MCF 10A (cell line): ENCODE measurements at places on chromosomes 7 and 10.
A peak's percentile ranks its signal among the peaks of the same experiment; 100 is the strongest.

DNA sequence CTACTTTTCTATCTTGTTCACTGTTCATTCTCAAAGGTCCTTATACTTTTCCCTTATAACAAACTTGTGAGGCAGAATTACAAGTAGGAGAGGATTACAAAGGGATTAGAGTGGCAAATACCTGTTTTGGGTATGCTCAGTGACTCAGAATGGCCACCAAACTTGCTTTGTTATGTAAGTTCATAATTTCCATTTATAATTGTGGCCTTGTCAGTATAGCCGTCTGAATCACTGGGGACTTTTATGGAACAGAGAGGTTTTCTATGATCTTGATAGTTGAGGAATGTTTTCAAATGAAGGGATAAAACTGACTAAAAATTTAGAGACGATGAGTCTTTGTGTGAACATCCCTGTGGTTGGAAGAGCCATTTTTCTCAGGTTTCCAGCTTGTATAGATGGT, 116.2 kb downstream of the SND1 start:
- no peak for DNase-seq

DNA sequence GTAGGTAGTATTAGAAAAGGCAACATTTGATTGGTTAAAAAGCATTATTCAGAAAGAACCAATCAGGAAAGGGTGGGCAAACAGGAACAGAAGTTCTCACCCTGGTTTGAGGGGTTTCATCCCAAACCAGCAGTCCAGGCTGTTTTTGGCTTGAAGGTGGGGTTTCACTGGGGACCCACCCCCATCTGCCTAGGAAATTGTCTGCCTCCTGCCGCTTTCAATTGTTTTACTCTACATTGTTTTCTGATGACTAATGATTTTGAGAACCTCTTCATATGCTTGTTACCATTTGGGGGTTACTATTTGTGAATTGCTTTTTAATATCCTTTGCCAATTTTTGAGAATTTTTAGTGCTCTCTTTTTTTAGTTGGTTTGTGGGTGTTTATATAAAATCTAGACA, 3.3 kb upstream of the PCBD1 start:
- no peak for DNase-seq

GRCh38 chr10:112394475-112394875, 20.6 kb downstream of the ACSL5 start:
- no peak for DNase-seq

- DNase-seq: no peak
Observed at GRCh38 chr10:7906128-7906527, 87.8 kb downstream of the TAF3 start.

DNA sequence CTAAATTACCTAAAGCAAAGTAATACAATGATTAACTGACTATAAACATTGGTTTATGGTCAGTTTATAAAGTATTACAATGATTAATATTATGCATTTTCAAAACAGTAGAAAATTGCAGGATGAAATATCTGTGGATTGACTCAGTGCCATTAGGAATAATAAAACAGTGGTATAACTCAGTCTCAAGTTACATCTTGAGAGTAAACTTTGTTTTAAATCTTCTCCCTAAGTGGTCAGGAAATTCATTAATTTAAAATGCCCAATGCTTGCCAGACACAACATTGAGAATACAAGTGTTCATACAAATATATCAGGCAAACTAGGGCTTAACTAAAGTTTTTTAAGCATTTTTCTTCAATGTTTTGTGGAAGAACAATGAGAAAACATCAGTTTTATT, 257.8 kb downstream of the ETV1 start:
- no peak for DNase-seq

GRCh38 chr10:97188261-97188711, 2.5 kb upstream of the SLIT1 start:
- no peak for DNase-seq

- no peak for DNase-seq
Observed at GRCh38 chr7:128399991-128400390, 9.8 kb downstream of the IMPDH1 start.

- peak; percentile 17 for DNase-seq
Observed at GRCh38 chr10:123636598-123637325, 29.4 kb upstream of the GPR26 start.

DNA sequence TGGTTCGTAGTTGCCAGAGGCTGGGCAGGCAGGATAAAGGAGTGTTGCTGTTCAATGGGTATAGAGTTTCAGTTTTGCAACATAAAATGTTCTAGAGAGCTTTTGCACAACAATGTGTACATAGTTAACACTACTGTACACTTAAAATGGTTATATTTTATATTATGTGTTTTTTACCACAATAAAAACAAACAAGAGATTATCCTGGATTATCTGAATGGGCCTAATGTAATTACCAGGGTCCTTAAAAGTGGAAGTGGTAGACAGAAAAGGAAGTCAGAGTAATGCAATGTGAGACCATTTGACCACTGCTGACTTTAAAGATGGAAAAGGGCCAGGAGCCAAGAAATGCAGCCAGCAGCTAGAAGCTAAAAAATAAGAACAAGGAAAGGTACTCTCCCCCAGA, 159.7 kb downstream of the SGMS1 start:
- no peak for DNase-seq

DNA sequence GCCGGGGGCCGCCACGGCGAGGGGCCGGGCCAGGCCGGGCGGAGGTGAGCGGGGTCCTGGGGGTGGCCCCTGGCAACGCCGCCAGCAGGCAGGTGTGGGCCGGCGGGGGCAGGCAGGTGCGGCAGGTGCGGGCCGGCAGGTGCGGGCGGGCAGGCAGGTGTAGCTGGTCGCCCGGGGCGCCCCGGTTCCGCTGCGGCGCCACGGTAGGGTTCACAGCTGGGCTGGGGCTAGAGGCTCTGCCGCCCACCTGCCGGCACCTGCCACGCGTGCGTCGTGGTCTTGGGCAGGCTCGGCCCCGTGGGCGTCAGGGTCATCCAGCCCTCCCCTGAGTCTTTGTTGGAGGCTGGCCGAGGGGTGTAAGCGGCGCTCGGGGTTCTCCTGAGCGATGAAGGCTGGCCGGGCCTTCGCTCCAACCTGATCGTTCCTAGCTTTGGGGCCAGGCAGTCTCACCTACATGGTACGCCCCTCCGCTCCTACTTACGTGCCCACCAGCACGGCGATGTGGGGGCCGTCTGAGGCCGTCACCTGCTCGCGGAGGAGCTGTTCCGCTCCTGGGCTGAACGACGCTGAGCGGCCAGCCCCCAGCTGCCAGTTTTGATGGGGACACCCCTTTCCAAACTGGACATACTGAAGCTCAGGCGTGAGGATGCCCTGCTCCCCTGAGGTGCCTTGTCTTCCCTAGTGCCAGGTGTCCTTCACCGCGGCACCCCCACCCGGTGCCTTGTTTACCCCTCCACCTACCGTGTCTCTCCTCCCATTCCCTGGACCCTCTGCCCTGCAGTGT, 493 bp downstream of the ZMIZ2 start:
- no peak for DNase-seq

GRCh38 chr10:115939101-115939854, 333.7 kb downstream of the GFRA1 start:
- DNase-seq: no peak

DNA sequence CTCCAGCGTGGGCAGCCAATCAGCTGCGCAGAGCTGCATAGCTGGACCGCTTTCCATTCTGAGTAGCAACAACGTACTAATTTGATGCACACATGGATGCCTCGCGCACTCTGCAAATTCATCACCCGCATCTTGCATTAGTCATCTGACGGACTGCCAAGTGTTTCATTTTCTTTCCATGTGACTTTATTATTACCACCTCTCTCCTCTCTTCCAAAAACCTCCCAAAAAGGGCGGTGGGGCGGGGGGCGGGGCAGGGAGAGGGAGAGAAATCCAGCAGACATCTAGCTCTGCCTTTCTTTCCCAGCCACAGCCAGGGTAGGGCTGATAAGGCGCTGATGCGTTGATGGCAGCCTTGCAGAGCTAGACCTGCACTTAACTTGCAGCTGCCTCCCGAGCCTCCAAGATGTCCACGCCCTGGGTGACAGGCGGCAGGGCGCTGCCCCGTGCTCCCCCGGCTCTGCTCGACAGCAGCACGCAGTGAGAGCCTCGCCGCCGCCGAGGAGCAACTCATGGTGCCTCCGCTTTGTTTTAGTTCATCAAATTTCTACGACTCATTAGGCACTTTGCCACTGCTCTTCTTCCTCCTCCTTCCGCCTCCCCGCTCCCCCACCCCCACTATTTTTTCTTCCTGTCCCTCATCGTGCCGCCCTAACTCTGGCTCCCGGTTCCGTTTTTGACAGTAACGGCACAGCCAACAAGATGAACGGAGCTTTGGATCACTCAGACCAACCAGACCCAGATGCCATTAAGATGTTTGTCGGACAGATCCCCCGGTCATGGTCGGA, 147.3 kb downstream of the CELF2 start:
- peak; percentile 67 for DNase-seq

- DNase-seq: no peak
Observed at GRCh38 chr7:129388333-129389098, 45.7 kb upstream of the STRIP2 start.

- DNase-seq: no peak
Observed at GRCh38 chr7:50062951-50063350, 30.1 kb downstream of the ZPBP start.

DNA sequence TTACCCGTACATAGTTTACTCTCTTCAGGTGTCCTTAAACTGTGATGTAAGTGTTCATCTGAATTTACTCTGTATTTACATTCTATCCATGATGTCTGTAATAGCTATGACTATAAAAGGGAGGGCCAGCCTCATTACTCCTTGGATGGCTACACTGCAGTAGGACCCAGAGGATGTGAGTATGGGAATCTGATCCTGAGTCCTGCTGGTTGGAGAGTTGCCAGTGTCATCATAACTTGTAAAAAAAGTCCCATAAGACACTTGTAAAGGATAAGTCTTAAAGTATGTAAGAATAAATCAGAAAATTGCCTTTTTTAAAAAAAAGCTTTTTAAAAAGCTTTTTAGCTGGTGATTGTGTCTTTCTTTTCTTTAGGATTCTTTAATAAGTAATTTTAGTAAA, 95.4 kb downstream of the PPP1R9A start:
- DNase-seq: no peak

DNA sequence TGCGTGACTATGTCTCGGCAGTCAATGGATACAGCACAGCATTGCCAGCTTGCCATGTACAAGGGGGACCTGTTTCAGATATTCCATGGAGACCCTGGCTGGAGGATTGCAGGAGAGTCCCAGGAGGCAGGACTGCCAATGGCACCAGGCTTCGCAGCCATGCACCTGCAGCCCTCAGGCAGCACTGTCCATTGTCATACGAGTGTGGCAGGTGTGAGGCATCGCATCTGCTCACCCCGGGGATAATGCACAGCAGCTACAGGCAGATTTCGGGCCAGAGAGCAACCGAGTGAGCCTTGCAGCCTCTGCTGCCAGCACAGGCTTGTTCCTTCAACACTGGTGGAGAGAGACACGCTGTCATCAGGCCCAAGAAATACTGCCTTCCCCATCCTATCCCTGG, 415.1 kb downstream of the PAXIP1 start:
- no peak for DNase-seq

- DNase-seq: no peak
Observed at GRCh38 chr7:153567426-153567825, 484.8 kb upstream of the DPP6 start.

- no peak for DNase-seq
Observed at GRCh38 chr7:40324914-40325313, 190.1 kb downstream of the SUGCT start.

GRCh38 chr10:106942035-106942662, 222.4 kb downstream of the SORCS1 start:
- DNase-seq: peak; percentile 50

DNA sequence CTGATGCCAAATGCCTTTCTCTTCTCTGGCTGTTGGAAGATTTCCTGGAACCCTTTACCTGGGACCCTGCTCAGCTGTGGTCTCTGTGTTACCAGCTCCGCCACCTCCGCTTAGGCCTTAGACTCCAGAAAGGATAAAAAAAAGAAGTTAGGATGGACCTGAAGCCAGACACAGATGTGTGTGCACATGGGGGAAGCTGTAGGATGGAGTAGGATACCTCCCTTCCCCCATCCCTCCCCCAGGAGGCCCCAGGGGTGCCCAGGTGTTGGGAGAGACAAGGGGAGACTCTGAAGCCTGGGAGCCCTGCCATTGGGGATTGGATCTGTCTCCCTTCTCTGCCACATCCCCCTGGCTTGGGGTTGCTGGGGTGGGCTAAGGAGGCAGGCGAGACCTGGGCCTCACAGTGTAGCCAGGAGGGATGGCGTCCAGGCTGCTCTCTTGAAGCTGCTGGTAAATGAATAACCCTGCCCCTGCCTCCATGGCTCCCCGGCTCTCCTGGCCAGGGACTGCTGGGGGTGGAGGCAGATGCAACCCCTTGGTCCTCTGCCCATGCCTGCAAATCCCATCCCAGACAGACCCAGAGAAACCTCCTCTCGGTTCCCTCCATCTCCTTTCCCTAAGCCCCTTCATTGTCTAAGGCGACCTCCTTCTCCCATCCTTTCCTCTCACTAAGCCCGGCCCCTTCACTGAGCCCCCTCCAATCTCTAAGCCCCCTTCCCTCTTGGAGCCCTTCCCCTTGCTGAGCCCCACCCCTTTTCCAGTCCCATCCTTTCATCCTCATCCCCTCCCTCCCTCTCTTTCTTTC, 8.0 kb downstream of the CLDN3 start:
- no peak for DNase-seq

DNA sequence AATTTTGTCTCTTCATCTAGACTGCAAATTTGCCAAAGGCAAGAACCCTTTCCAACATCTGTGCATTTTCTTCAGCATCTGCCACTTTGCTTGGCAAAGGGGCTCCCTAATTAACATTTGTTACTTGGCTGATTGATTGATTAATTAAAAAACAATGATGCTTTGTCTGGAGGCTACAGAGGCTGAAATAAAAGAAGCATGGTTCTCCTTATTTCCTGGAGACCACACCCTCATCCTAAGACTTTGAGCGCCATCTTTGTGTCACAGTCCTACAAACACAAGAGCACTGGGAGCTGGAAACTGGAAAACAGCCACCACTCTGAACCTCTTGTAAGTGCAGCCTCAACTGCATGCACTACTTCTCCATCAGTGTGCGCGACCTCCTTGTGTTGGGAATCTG, 189.2 kb downstream of the C7orf25 start:
- DNase-seq: no peak

DNA sequence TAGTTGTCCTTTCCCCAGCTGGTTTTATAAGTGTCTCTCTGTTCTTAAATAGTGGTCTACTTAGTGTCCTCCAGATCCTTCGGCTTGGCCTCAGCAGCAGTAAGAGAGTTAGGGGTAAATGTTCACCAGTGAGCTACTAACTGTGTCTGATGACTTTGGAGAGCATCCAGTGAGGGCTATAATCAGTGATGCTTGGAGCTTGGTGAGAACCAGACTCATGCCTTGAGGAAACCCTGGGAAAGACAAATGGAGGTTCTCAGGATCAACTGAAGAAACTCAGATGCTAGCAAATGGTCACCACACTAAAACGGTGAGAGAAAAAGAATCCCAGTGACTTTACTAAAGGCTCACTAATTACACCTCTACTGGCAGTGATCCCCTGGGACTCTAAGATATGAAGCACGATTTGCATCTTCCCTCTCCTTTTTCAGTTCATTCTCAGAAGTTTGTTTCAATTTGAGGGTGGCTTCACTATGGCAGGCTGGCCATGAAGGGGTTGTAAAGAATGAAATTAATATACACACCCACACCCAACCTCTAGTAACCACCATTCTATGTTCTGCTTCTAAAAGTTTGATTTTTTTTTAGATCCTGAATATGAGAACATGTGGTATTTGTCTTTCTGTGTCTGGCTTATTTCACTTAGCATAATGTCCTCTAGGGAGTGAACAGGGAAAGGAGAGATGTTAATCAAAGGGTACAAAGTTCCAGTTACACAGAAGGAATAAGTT, 177.9 kb downstream of the PDE1C start:
- DNase-seq: no peak
